Fibroblast of the aortic adventitia (primary cell): ENCODE measurements at places on chromosomes 7 and 10. TPM values are rescaled to one million over a fixed set of nuclear protein-coding genes. Genes with fewer than 3 reads are reported as not detected.
A peak's percentile ranks its signal among the peaks of the same experiment; 100 is the strongest.

GRCh38 chr10:93754761-93755160 is 3.0 kb upstream of the LGI1 start:
- DNase-seq = no peak

GRCh38 chr7:116525913-116526861 is 1.4 kb downstream of the CAV1 start:
- peak; percentile 89 for DNase-seq

DNA sequence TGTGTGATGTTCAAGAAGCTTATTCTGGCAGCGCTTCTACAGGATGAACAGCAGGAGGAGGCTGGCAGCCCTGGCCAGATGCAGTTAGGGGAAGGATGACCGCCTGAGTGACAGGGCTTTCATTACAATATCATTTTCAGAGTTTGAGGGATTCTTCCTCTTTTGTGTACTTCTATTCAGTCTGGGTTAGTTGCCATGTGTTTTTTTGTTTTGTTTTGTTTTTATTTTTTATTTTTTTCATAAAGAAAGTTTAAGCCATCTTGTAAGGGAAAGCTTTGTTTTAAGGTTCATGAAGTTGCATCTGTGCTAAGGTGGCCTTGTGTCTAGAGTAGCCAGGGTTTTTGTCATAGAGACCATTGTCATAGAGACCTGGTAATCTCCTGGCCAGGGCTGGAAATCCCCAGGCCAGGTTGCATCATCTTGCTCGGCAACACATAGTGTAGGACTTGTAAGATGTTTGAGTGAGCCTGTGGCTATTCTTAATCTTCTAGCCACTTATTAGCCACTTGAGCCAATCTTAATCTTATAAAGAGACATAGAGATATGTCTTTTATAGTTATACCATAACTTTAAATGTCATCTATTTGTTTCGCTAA is 230.5 kb upstream of the TMEM229A start:
- DNase-seq = peak; percentile 1

- DNase-seq = no peak
Observed at GRCh38 chr7:87231258-87231657, 11.7 kb upstream of the TMEM243 start.

DNA sequence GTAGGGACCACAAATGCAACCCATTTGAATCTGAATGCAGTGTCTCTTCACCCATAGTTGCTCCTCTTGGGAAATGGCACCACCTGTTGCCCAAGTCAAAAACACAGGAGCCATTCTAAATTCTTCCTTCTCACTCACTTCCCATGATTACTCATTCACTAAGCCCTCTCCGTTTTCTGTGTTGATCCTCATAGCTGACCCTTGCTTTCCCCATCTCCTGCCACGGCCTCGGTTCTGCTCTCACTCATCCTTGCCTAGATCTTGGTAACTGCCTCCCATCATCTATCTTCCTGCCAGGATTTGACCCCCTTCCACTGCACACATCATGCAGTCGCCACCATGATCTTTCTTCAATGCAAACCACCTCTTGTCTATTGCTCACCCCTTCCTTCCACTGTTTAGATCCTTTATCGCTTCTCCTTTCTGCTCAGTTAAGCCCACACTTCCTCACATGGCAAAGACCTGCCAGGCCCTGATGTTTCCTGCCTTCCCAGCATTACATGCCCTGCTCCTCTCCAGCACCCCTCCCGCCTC is 19.0 kb upstream of the CPN1 start:
- peak; percentile 35 for DNase-seq

DNA sequence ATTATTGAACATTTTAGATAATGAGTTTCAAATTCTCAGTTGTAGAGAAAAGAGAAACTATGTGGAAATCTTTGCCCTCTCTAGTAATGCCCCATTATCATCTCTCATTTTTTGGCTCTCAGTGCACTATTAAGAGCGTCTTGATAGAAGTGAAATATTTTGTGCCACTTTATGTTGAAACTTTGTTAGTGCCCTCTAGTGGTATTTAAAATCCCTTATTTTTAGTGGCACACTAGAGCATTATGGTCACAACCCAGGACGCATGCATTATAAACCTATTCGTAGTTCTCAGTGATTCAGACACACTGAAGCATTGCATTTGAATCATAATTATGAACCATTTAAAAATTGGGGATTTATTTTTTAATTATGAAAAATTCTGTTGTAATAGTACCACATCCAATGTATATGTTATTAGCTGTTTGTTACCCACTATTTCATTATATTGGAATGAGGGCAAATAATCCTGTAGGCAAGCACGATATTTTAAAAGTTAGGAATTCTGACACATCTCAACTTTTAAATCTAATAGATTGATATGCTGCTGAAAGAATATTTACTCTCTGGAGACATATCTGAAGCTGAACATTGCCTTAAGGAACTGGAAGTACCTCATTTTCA is 21.9 kb downstream of the PDCD4 start:
- peak; percentile 65 for DNase-seq

DNA sequence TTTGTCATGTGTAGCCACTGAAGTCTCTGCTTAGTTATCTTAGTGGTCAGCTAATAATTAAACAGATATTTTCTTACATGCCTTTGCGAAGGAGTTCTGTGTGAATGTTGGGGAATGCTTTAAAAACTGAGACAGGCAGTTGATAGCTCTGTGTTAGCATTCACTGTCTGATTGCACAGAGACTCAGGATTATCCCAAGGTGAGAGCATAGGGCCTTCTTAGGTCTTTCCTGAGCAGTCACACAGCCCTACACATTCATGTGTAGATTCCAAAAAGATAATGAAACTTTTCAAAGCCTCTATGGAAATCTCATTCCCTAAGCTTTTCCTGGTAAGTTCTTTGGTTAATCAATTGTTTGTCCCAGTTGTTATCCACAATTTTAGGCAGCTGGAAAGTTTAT is 67.7 kb downstream of the CASD1 start:
- no peak for DNase-seq

GRCh38 chr7:116089293-116089692 is 58.7 kb upstream of the TFEC start:
- peak; percentile 55 for DNase-seq

- no peak for DNase-seq
Observed at GRCh38 chr7:45654341-45654740, 80.2 kb downstream of the ADCY1 start.

DNA sequence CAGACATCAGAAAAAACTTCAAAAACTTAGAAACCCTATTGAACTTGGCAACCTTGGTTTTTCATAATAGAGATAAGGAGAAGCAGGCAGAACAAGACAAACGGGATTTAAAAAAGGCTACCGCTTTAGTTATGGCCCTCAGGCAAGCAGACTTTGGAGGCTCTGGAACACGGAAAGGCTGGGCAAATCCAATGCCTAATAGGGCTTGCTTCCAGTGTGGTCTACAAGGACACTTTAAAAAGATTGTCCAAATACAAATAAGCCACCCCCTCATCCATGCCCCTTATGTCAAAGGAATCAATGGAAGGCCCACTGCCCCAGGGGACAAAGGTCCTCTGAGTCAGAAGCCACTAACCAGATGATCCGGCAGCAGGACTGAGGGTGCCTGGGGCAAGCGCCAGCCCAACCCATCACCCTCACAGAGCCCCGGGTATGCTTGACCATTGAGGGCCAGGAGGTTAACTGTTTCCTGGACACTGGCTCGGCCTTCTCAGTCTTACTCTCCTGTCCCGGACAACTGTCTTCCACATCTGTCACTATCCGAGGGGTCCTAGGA is 115.3 kb downstream of the NRCAM start:
- no peak for DNase-seq

- DNase-seq = no peak
Observed at GRCh38 chr10:84765656-84766055, 437.3 kb downstream of the CCSER2 start.

- no peak for DNase-seq
Observed at GRCh38 chr7:16561943-16562342, 35.3 kb downstream of the LRRC72 start.

- DNase-seq = no peak
Observed at GRCh38 chr10:1939016-1939415, 201.7 kb upstream of the ADARB2 start.

- DNase-seq = no peak
Observed at GRCh38 chr10:70856454-70856853, 31.9 kb downstream of the PCBD1 start.

DNA sequence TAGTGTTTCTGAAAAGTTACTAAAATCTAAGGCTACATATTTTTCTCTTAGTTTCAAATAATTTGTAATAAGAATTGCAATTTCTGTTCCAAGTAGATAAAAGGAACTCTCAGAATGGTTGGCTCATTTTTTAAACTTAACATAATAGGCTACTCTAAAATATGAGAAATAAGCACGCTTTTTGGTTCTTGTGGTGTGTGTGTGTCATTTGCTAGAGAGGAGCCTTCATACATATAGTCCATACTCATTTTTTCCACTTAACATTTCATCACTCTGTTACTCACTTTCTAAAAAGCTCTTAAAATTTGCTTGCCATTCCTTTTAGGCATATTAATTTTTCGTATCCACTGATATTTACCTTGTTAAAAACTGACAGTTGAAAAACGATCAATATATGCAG is 74.0 kb upstream of the VWDE start:
- DNase-seq = no peak

DNA sequence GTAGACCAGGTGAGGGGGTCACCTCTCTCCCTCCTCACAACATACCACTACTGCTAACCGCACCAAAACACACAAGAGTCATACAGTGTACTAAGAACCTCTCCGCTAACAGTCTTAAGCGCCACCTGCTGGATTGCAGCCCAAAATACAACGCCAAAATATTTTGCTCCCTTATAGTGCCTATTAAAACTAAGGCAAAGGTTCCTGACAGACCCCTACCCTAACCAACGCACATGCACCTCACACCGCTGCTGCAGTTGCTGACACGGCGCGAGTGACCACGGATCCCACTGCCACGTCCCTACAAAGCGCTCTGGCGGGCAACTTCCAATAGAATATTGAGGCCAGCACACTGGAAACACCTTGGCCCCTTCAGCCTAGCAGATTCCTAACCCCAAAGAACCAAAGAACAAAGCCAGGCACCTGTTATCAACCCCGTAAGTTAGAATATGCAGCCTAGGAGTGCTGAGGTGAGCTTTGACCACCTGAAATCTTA is 563.6 kb upstream of the SEMA3D start:
- peak; percentile 40 for DNase-seq

- no peak for DNase-seq
Observed at GRCh38 chr10:126085806-126086205, 189.4 kb downstream of the FANK1 start.

GRCh38 chr10:53109320-53109719 is 336.7 kb upstream of the MBL2 start:
- DNase-seq = no peak

DNA sequence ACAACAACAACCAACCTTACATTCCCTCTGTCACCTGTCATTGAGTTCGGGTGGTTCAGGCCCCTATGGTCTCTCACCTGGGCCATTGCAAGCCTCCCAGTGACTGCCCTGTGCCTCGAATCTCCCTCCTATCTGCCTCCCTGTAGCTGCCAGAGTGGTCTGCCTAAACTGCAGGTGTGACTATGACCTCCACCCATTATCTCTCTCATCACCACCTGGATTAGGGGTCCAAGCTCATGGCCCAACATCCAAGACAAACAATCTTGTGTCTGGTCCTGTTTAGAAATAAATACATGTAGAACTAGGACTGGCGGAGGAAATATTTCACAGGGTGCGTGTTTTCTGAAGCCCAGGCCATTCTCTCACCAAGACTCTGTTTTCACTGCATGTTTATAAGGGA is 146.6 kb downstream of the HERPUD2 start:
- no peak for DNase-seq

- peak; percentile 35 for DNase-seq
Observed at GRCh38 chr10:112963835-112964234, 13.8 kb downstream of the TCF7L2 start.

DNA sequence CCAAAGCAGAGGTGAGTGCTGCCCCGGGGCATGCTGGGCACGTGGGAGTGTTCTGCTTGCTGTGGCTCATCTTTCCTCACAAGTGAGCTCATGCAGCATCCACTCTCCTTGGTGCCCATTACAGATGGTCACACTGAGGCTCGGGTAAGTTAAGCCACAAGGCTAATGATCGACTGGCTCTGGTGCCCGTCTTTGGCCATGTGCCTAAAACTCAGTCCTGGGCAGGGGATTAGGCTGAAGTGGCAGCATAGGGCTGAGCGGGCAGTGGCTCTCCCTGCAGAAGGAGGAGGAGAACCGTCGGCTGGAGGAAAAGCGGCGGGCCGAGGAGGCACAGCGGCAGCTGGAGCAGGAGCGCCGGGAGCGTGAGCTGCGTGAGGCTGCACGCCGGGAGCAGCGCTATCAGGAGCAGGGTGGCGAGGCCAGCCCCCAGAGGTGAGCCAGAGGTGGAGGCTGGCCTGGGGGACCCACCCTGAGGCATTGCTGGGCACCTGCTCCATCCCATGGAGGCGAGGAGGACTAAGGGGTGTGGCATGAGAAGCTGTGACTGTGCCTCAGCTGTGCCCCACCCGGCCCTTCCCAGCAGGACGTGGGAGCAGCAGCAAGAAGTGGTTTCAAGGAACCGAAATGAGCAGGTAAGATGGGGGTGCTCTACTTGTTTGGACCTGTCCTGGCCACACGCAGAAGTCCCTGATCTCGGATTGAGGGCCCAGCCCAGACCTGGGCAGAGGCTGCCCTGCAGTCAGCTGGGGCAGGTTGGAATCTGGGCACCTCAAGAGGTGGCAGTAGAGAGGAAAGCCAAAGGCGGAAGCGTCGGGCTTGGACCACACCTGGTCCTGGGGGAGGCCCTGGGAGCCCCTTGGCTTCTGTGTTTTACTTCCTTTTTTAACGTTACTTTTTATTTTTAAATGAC is 7.3 kb downstream of the PGAM2 start:
- no peak for DNase-seq

Gene DNAJB9
- 19.1 and 39.9 TPM in 2 replicates for total RNA-seq

Gene HTR5A
- total RNA-seq = not detected in 2 replicates

Gene CDK14
- 26.7 and 44.8 TPM in 2 replicates for total RNA-seq

Gene UCN3
- total RNA-seq = not detected in 2 replicates

Gene CHAT
- total RNA-seq = not detected in 2 replicates

Gene CYP2E1
- 0.36 and 0.82 TPM in 2 replicates for total RNA-seq

Gene CYP2W1
- total RNA-seq = not detected in 2 replicates

Gene SLC26A3
- total RNA-seq = not detected in 2 replicates

Gene TDRD1
- total RNA-seq = 0.25 and 0.45 TPM in 2 replicates

Gene TMEM225B
- total RNA-seq = 0.54 TPM in 1 of 2 replicates, not detected in the other

Gene ITIH2
- total RNA-seq = 0.09 TPM in 1 of 2 replicates, not detected in the other

Gene NPC1L1
- total RNA-seq = under 0.01 TPM in 1 of 2 replicates, not detected in the other

Gene OR13A1
- not detected in 2 replicates for total RNA-seq

Gene HPSE2
- total RNA-seq = not detected in 2 replicates
